ENCODE measurements at places on chromosomes 5 and 9.

DNA sequence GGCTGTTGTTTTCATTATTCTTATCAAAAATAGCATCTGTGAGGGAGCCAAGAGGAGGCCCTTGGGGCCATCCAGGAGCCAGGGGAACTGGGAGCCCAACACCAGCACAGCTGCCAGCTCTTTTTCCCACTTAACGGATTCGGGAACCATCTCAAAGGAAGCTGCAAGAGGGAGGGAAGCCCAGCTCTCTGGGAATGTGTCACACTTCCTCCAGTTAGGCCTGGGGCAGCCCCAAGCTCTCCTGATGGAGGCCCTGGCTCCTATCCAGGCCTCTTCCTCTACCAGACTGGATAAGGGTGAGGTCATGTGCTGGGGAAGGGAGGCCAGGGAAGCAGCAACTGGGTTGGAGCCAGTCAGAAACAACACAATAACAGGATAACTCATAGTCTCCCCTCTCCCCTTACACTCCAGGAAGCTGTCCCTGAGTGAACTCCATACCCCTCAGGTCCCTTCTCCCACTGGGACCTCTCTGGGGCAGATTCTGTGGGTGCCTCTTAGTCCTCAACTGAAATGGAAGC is 12.7 kb downstream of the CSF2 start:
- peak; percentile 52 for DNase-seq

DNA sequence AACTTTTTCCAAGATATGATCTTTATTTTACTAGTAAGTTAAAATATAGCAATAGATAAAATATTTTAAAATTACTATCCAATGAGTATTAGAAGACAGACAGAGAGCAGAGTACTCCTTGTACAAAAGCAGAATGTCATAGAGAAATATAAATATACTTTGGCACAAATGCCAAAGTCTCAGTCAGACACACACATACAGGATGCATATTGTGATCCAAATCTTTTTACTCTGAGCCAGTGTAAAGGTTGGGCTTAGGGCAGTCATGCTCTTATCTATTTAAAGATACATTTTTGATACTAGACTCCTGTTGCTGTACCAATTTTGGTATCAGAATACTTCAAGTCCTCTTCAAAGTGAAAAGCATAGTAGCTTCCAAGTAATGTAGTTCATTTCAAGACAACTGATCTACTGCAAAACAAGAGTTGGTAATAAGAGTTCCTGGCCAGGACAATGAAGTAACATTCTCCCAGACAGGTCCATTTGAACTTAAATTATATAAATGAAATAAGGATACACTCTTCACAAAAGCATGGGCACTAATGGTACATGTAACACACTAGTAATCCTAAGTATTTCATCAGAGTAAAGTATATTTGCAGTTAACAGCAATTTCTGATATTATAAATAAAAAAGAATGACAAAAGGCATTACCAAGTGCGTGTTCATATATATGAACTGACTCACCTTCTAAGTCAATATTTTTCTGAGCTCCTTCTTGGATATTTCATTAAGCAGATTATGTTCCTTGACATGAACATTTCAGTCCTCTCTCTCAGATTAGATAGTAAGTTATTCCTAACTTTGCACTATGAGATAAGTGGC is 10.5 kb downstream of the PFDN1 start:
- DNase-seq = no peak

- DNase-seq = no peak
These were observed 23.7 kb downstream of the VAV2 start for GRCh38 chr9:133968428-133968827.

DNA sequence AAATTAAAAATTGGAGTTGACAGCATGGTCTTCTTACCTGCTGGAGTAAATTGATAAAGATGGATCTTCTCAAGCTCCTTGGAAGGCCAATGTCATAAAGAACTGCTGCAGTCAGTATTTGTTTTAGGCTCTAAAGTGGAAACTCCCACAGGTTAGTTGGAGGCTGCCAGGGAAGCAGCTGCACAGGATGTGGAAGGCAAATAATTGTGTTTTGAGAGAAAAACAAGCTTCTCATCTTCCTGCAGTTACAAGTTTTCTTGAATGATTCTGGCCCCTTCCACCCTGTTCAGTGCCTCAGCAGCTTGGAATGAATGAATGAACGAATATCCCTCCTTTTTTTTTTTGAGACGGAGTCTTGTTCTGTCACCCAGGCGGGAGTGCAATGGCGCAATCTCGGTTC is 13.9 kb downstream of the MROH2B start:
- DNase-seq = peak; percentile 53

- peak; percentile 37 for DNase-seq
These were observed 30.3 kb downstream of the LMX1B start for GRCh38 chr9:126643945-126644527.

DNA sequence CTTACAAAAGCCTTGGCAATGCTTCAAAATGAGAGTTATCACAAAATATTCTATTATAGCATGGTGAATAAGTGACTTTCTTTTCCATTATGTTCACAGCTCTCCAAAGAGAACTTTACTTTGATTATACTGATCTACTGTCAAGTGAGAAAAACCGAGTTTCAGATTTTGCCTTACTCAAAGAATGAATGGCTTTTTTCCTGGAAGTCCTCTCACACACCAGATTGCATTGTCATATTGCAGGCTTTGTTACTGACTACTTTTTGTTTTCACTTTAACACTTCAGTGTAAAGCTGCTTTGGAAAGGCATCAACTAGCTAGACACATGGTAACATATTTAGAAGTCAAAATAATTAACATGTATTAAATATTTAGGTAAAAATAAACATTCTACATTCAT is 765.2 kb upstream of the NUDT12 start:
- no peak for DNase-seq

DNA sequence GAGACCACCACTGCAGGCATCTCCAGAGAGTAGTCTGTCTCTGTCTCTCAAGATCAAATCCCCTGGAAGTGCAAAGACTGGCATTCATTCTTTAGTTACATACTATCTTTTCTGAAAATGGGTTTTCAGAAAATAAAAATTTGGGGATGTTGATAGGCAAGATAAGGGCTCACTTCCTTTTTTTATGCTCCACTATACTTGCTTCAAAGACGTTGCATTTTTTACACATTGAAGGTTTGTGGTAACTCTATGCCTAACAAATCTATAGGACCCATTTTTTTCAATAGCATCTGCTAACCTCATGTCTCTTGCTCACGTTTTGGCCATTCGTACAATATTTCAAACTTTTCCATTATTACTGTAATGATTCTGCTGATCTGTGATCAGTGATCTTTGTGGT is 37.0 kb downstream of the DMAC1 start:
- no peak for DNase-seq

- no peak for DNase-seq
These were observed 197.1 kb downstream of the ICE1 start for GRCh38 chr5:5619546-5619945.

DNA sequence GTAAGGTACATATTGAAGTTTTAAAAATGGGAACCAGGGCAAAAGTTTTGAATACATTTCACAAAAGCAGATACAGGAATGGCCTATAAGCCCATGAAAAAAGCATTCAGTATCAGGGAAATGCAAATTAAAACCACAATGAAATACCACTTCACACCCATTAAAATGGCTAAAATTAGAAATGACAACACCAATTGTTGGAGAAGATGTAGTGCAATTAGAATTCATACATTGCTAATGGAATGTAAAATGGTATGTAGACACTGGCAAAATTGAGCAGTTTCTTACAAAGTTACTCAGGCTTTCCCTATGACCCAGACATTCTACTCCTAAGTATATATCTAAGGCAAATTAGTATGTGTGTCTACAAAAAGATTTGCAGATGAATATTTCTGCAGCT is 34.2 kb downstream of the CDC14B start:
- no peak for DNase-seq

DNA sequence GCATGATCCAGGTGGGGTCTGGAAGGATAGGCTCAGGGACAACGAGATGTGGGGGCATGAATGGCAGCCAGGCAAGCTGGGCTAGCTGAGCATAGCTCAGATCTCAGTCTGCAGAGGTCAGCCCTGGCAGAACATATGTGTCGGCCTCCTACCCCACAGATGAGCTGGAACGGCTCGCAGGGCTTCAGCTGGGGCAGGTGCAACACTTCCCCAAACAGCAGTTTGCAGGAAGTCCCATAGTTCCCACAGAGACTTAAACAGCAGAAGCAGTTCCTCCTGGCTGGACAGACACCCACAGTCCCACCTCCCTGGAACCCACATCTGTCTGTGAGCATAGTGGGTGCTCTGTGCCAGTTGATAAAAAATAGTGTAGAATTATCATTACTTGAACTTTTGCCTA is 404.6 kb downstream of the GADD45G start:
- peak; percentile 58 for DNase-seq

GRCh38 chr9:112540800-112541199 is 54.2 kb downstream of the KIAA1958 start:
- no peak for DNase-seq

Data from DMS53 (cell line).